Stimulated activated CD4-positive, alpha-beta T cell treated with anti-CD3 and anti-CD28 coated beads, Interleukin-2, amount 100 ng/mL, for 48 hours (primary cell): ENCODE measurements at places on chromosomes 6 and 20.
A peak's percentile ranks its signal among the peaks of the same experiment; 100 is the strongest.

GRCh38 chr20:37504404-37505096, 16.5 kb upstream of the NNAT start:
- DNase-seq = no peak

DNA sequence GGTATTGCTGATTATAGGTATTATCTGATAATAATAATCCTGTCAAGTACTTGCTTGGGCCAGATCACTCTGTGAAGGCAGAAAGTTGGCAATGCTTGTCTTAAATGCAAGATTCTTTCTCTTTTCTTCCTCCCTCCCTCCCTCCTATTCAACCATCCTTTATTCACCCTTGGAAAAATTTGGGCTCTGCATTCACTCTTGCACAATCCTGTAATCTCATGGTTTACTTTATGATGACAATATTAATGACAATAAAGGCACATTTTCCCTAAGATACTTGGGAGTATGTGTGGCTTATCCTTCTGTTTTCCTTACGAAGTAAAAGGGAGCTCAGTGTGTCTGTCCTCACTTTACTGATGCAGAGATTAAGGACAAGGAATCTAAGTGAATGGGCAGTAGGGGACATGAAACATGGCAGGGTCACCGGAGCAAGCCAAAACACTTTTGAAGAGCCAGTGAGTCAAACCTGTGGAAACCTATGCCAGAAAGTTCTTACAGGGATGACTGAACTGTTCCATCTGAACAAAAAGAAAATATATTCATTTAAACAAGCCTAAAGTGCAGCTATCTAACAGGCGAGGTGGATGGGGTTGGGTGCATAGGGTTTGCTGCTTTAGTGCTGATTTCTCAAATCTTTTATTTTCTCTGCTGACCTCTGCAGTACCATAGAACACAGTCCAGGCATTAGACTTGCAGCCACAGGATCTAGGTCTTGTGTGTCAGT, 14.6 kb upstream of the RIPOR2 start:
- no peak for DNase-seq

GRCh38 chr6:604579-604978, 52.3 kb downstream of the HUS1B start:
- no peak for DNase-seq

DNA sequence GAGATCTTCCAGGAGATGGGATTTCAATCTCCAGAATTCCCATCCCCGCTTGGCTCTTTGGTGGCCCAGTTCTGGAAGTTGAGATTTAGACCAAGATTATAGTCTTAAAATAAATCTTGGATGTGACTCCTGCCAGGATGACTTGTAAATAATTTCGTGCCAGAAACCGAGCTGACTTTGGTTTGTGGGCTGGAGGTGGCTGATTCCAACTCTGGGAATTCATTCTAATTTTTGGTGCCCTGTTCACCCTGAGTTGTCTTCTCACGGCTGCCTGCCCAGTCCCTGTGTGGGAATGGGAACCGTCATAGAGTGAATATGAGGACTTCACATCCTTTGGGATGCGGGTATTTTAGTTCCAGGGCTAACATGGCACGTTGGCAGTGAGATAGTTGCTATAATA, 64.8 kb downstream of the JARID2 start:
- no peak for DNase-seq

GRCh38 chr6:84348801-84349200, 121.4 kb upstream of the CEP162 start:
- DNase-seq = no peak

GRCh38 chr6:118748311-118749062, 97.1 kb upstream of the CEP85L start:
- DNase-seq = no peak

- no peak for DNase-seq
Observed at GRCh38 chr6:43937236-43938177, 167.5 kb downstream of the VEGFA start.

DNA sequence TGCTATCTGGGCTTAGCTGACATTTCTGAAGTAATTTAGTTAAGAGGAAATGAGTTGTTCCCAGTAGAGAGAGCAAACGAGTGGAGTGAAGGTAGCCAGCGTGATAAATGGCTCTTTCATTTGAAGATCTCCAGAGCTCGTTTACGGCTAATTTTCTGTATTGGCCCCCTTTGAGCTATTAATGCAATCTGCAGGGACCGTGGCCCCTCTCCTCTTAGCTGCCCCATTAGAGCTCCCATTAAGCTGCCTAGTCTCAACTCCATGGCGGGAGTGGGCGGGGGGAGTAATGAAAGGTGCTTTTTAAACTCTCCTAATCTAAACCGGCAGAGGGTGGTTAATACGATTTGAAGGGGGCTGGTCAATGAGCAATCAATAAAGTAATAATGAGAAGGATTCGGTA, 12.5 kb downstream of the TFAP2B start:
- DNase-seq = no peak

- no peak for DNase-seq
Observed at GRCh38 chr6:105492706-105493673, 90.1 kb upstream of the PREP start.

DNA sequence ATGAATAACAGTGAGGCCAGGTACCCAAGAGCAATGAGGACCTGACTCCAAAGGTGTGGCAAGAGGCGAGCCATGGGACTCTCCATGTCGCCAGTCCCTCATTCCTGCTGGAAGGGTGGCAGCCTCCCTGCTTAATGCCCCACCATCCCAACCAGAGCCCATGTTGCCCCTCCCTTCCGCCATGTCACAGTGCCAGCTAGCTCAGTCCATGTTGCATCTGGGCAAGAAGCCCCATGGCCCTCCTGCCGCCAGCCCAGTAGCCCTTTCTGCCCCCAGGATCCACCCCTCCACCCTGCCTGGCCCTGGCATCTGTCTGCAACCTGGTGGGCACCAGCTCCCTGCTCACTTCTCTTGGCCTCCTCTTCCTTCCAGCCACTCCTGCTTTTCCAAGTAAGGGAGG, 6.0 kb upstream of the CPNE5 start:
- DNase-seq = no peak

DNA sequence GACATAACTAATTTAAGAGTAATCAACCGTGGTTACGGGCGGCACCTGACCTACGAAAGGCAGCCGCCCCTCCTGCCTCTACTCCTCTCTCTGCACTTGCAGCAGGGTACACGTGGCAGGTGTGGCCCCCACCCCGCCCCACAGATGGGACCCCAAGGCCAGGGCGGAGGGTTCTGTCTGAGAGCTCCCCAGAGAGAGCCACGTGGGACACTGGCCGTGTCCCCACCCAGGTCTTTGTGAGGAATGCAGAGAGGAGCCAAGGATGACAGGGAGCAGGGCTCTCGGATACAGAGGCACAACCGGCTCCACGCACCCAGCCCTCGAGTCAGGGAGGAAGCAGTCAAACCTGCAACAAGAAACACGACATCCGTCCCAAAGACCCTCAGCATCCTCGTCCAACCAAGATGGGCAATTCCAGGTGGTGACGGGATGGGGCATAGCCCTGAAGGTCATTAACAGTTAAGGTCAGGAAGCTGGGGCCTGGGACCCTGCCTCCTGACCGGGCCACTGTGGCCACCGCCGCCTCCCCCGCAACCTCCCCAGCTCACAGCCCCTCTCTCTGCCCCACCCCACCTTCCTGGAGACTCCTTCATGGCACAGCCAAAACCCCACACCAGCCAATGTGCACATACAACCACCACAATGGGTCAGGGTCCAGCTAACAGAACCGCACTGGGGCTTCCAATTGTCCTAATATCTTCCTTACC, 47.1 kb downstream of the TAF4 start:
- DNase-seq = no peak

DNA sequence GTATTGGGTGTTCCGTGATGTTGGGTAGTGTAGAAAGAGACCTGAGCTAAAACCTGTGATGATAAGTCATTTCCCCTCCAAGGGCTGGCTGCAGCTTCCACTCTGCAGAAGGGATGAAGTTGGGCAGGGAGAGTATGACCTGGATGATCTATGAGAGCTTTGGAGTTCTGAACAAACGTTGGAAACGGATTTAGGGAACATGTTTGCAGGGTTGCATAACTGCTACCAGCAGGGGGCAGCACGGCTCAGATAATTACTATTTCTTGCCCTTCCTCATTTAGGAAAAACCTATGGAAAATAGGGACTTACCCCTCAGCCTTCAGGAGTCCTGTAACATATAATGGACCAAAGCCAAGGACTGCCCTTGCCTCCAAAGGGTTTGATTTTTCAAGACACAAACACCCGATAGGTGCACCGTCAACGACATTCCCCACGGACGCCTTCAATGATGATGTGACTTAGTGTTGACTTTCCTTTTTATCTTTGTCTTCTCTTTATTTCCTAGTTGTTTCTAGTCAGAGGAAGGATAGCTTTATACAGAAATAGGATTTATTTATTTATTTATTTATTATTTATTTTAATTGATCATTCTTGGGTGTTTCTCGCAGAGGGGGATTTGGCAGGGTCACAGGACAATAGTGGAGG, 164.9 kb upstream of the SASH1 start:
- DNase-seq = peak; percentile 43

DNA sequence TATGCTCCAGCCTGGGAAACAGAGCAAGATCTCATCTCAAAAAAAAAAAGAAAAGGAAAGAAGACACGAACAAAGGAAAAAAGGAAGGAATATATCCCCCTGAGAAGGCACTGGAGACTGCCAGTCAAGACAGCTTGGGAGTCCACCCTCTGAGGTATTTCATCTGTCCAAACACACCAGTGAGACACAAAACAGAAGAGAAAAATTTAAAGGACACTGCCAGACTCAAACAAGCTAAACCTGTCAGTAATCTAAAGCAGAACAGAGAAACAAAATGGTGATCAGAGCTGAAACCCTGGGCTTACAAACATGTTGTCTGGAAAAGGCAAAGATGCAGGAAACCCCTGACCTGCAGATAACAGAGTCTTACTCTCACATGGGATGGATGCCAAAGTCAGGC, 114.9 kb downstream of the DCDC2 start:
- no peak for DNase-seq

DNA sequence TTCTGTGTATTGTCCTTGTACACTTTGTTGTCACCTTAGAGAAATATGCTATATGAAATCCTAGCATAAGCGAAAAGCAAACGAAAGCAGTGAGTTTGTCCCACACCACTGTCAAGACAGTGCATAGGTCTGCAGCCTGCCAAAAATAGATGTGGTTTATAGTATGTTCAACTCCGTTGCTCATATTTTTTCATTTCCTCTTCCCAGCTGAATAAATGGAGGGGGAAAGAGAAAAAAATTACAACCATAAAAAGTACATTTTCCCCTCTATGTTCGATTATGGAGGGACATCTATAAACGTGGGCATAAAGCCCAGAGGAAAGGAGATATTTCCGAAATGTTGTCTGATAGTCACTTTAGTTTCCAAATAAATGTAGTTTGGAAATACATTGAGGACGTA, 25.8 kb downstream of the PRL start:
- no peak for DNase-seq

DNA sequence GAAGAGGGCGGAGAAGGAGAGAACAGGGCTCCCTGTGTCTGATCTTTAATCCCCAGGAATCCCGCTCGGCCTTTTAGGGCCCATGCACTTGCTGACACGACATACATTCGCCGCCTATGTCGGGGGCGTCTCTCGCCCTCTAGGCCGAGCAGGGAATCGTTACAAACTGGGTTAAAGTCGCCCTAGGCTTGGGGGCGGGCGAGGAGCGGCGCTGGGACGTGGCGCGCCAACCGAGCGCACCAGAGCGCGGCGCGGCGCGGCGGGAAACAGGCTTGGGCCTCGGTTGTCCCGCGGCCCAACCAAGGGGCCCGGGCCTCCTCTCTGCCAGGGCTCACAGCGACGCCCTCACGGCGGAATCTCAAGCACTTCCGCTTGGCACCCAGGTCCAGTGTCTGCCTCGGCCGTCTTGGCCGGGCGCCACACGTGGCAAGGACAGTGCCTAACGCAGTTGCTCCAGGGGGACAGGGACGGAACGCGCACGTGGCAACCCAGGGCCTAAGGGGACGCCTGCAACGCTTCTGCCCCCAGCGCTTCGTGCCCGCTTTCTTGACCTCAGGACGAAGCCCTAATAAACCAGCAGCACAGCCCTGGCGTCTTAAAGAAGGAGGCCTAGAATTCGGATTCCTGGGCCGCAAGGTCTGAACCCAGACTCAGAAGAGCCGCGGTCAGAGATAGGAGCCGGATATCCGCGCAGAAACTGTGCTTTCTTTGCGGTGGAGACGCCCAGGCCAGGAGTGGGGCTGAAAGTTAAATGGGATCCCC, 71.5 kb downstream of the NCR2 start:
- no peak for DNase-seq

DNA sequence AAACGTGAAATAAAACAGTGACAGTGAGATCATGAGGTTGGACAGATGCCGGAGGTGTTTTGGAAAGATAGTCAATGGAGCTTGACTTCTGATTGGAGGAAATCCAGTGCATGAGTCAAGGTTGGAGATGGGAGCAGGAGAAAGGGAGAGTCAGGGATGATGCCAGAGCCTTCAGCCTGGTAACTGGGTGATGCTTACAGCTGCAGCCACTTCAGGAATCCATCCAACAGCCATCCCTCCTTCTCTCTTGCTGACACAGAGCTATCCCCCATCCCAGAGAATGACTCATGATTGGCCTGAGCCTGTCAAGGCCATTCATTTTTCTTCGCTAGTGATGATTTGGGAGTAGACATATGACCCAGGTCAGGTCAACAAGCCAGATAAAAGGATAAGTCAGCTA, 112.8 kb downstream of the SAMD5 start:
- no peak for DNase-seq

GRCh38 chr6:68069921-68070710, 565.0 kb upstream of the ADGRB3 start:
- no peak for DNase-seq

- DNase-seq = no peak
Observed at GRCh38 chr20:9117548-9117947, 48.7 kb downstream of the PLCB4 start.

DNA sequence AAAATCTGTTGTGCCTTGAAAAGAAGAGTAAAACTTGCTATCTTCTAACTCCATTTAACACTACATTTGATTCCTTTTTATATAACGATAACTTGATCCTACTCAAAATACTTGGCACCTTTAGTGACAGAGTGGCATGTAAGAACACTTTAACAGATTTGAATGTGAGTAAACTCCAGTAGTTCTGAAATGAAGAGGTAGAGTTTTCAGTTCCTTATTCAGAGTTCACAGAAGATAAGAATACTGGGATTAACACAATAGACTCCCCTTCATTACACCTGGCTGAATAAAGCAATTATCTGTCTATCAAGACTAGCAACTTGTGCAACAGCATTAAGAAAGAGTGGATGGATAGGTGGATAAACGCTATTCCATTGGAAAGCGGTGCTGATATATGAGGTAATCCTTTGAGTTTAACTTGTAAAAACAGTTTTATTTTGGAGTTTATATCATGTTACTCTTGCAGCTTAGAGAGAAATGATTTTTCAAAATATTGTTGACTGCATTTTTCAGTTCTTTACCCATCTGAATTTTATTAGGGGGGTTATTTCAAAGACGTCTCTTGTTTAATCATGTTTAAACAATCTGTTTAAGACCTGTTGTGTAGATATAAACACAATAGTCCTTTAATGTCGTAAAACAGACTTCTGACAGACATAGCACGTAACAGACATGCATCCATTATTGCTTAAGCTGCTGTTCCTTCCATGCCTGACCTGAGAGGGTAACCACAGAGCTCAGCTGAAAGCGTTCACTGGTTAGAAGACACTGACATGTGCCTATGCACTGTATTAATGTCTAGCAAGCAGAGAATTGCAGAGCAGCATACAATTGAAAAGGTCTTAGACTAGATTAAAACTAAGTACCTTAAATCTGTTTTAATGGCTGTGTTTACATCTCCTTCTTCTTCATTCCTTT, 102.4 kb upstream of the SUPT3H start:
- no peak for DNase-seq
